ENCODE measurements at places on chromosomes 11 and 22. TPM values are rescaled to one million over a fixed set of nuclear protein-coding genes. Genes with fewer than 3 reads are reported as not detected.

YAP1 gene
- 37.5 TPM for total RNA-seq

CD82 gene
- total RNA-seq: 90.6 TPM

C11orf97 gene
- not detected for total RNA-seq

MYBPC3 gene
- not detected for total RNA-seq

APOL3 gene
- not detected for total RNA-seq

CDCA5 gene
- total RNA-seq: 80.6 TPM

HBB gene
- total RNA-seq: not detected

PHETA2 gene
- 0.05 TPM for total RNA-seq

SAA1 gene
- not detected for total RNA-seq

FAM180B gene
- 0.16 TPM for total RNA-seq

OR8G1 gene
- not detected for total RNA-seq

POLA2 gene
- total RNA-seq: 47.2 TPM

TREH gene
- not detected for total RNA-seq

GAB4 gene
- total RNA-seq: not detected

HEPHL1 gene
- total RNA-seq: not detected

SEC14L6 gene
- total RNA-seq: not detected

PGM2L1 gene
- 7.5 TPM for total RNA-seq

SLC22A25 gene
- not detected for total RNA-seq

YPEL4 gene
- total RNA-seq: 0.04 TPM

CCDC88B gene
- total RNA-seq: 0.59 TPM

OR8A1 gene
- total RNA-seq: not detected

HTR3B gene
- not detected for total RNA-seq

TEX54 gene
- not detected for total RNA-seq

CWC15 gene
- 41.8 TPM for total RNA-seq

SYT12 gene
- 0.06 TPM for total RNA-seq

CACNA1I gene
- total RNA-seq: not detected

POU2AF3 gene
- not detected for total RNA-seq

CABP4 gene
- total RNA-seq: 1.2 TPM
